ENCODE measurements at places on chromosomes 13 and 19.
A peak's percentile ranks its signal among the peaks of the same experiment; 100 is the strongest.

GRCh38 chr13:84139561-84140158, 257.4 kb upstream of the SLITRK1 start:
- peak overlapping the region; percentile 24 for H3K27ac ChIP-seq
- H3K36me3 ChIP-seq, result peaks cover 4% of the 10 kb centered on the region
- no peaks in the 10 kb centered on the region for H3K27me3 ChIP-seq
- DNase-seq, result no peak
- H3K4me1 ChIP-seq, result peaks cover 18% of the 10 kb centered on the region

DNA sequence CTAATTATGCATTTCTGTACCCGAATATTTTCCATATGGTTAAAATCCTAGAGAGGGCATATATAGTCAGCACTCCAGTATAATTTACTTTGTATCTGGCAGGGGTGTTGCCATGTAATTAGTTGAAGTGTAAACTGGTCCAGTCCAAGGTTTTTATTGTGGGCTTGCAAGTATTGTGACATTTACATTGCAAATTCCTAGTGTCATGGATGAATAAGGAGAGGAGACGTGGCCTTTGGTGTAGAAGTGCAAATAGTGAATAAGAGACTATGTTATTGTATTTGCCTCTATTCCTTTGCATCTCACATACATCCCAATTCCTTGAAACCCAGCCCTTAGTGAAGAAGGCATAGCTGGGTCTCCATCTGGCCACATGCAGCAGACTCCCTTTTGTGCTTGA, 330.6 kb downstream of the ATP8A2 start:
- H3K4me3 ChIP-seq, result no peak overlapping the region
- H3K36me3 ChIP-seq, result no peaks in the 10 kb centered on the region
- H3K27ac ChIP-seq, result no peak overlapping the region
- DNase-seq, result no peak
- no peaks in the 10 kb centered on the region for H3K4me1 ChIP-seq

DNA sequence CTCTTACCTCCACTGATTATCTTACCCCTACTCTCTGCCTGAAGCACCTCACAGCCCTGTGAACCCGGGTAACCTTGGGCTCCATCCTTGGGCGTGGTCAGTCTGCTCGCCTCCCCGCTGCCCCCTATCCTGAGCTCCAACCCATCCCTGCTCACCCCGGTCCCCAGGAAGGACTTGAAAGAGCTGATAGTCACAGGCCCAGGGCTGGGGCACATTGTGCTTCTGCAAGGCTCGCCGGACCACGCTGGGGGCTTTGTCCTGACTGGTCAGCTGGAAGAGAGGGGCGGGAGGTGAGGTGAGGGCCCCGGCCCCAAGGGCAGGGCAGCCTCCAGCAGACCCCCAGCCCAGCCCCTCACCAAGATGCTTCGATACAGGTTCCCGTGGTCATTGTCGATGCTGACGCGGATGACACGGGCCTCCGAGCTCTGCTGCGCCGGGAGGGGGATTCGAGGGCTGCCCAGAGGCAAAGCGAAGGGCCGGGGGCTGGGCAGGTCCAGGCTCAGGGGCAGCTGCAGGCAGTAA, 13.0 kb upstream of the EPOR start:
- H3K4me3 ChIP-seq, result no peak overlapping the region
- peaks cover 14% of the 10 kb centered on the region for H3K27me3 ChIP-seq
- peaks cover 2% of the 10 kb centered on the region for H3K36me3 ChIP-seq
- DNase-seq, result no peak
- peaks cover 7% of the 10 kb centered on the region for H3K4me1 ChIP-seq

DNA sequence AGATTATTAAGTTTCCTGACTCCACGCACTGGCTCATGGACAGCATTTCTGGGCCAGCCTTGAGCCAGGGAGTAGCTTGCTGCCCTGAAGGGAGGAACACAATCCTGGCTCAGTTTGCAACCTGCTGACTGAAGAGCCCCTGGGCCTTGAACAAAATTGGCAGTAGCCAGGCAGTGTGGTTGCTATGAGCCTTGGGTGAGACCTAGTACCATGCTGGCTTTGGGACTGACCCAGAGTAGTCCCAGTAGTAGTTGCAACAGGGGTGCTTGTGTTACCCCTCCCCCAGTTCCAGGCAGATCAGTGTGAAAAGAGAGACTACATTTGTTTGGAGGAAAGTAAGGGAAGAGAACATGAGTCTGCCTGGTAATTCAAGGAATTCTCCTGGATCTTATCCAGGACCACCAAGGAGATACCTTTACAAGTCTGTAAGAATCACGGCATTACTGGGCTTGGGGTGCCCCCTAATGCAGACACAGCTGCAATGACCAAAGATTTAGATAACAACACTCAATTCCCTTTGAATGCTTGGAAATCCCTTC, 22.0 kb downstream of the ITGBL1 start:
- no peak overlapping the region for H3K27ac ChIP-seq
- peaks cover 28% of the 10 kb centered on the region for H3K27me3 ChIP-seq
- no peak for DNase-seq
- no peaks in the 10 kb centered on the region for H3K4me1 ChIP-seq

GRCh38 chr19:1526066-1526778, 2.3 kb downstream of the PLK5 start:
- H3K4me3 ChIP-seq, result peak overlapping the region; percentile 25
- peaks cover 8% of the 10 kb centered on the region for H3K36me3 ChIP-seq
- peaks cover 37% of the 10 kb centered on the region for H3K27me3 ChIP-seq
- peaks cover 9% of the 10 kb centered on the region for H3K4me1 ChIP-seq
- no peak for DNase-seq
- H3K27ac ChIP-seq, result no peak overlapping the region

DNA sequence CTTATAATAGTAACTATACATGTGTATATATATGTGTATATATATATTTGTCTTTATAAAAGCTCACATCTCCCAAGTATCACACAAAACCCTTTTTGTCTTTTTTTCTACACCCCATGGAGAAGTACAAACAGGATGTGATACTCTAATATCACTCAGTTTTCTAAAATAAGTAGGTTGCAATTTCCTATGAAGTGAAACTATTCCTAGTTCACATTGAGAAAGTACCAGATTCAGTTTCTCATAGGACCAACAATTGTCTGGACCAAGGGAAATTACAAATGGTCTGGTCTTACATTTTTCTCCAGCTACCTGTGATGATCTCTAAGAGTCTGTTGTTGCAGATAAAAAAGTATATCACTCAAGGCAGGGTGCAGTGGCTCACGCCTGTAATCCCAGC, 17.9 kb upstream of the LILRB1 start:
- H3K27ac ChIP-seq, result no peak overlapping the region
- no peak for DNase-seq
- peaks cover 19% of the 10 kb centered on the region for H3K27me3 ChIP-seq
- no peak overlapping the region for H3K4me3 ChIP-seq
- no peaks in the 10 kb centered on the region for H3K4me1 ChIP-seq
- H3K36me3 ChIP-seq, result peaks cover 4% of the 10 kb centered on the region

DNA sequence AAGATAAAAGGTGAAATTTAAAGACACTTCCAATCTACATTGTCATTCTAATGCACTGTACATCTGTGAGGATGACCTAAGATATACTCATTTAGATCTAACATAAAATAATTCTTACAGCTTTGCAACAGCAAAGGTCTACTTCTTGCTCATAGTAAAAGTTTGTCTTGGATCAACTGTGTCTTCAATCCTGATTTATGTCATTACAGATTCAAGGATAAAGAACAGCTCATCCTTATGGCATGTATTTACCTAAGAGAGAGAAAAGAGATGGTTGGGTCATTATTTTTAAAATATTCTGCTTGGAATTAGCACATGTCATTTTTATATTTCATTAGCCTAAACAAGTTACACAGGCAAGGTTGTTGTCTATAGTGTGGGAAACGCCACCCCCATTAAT, 2193.1 kb downstream of the PCDH9 start:
- H3K27me3 ChIP-seq, result no peaks in the 10 kb centered on the region
- no peaks in the 10 kb centered on the region for H3K36me3 ChIP-seq
- DNase-seq, result no peak
- H3K4me1 ChIP-seq, result no peaks in the 10 kb centered on the region
- no peak overlapping the region for H3K4me3 ChIP-seq
- no peak overlapping the region for H3K27ac ChIP-seq

DNA sequence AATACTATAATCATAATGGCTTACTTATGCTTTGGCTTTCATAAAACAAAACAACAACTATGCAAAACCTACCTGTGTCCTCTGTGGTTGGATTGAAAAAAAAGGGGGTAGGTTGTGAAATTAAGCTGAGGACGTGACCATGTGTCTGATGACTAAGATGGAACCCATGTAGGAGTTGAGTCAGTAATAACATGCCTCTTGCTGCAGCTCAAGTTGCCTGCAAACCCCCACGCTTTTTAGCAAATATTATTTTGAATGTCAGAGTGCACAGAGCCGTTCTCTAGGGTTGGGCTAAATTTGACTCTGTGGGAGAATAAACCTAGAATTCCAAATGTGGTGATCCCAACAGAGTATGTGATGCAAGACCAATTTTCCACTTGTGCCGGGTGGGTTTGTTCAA, 209.3 kb downstream of the KCNRG start:
- H3K27me3 ChIP-seq, result no peaks in the 10 kb centered on the region
- H3K36me3 ChIP-seq, result peaks cover 5% of the 10 kb centered on the region
- H3K4me1 ChIP-seq, result peaks cover 41% of the 10 kb centered on the region
- DNase-seq, result no peak

DNA sequence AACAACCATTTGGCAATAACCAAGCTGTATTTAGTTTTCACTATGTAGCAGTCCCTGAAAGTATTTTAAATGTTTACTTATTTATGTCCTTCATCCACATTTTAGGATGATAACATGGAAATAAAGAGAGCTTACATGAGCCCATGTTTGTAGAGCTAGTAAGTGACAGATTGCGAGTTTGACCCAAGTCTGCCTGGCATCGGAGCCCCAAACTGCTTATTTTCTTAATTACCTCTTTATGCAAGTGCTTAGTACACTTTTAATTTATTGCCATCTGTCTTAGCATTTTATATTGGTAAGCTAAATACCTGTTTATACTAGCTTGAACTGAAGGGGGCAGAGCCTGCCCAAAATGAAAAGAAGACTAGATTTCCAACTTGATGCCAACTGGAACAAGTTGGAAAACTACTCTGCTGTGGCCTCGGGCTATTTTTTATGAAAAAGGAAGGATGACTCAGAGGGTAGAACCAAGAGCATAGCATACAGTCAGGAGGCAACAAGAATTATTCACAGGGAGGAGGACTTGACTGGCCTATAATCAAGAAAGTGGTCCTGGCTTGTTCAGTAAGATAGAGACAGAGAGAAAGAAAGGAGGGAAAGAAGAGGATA, 150.2 kb downstream of the NDFIP2 start:
- DNase-seq, result no peak
- peaks cover 8% of the 10 kb centered on the region for H3K27me3 ChIP-seq
- peaks cover 2% of the 10 kb centered on the region for H3K4me1 ChIP-seq
- no peaks in the 10 kb centered on the region for H3K36me3 ChIP-seq
- no peak overlapping the region for H3K27ac ChIP-seq

DNA sequence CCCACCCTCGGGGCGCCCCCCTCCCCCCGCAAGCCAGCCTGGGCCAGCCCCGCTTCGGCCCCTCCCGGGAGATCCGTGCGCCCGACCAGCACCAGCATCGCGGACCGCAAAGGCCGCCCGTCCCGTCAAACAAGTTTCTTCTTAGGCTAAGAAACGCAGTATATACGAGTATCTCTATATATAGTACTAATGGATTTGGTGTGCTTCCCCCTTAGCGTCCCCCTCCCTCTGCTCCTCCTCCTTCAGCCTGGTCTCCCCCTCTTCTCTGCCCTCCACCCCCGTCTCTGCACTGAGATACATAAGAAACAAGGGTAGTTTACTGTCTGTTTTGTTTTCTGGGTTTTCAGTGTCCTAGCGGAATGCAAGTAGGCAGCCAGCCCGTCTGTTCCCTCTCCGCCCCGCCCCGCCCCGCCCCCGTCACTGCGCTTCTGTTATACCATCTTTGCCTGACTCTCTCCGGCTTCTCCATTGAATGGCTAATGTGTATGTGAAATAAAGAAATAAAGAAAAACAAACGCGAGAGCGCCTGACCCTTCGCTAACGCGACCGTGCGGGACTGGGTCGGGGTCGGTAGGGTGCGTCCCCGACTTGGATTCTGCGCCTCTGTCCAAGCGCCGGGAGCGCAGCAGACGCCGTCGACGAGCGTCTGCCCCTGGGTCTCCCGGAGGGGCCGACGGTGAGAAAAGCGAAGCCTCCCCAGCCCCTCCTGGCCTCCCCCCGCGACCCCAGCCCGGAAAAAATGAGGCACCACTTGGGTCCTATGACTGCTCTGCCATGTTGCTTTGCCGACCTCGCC, 4.2 kb downstream of the LYL1 start:
- peaks cover 7% of the 10 kb centered on the region for H3K27me3 ChIP-seq
- H3K4me1 ChIP-seq, result peaks cover 47% of the 10 kb centered on the region
- no peak for DNase-seq
- H3K4me3 ChIP-seq, result peak overlapping the region; percentile 87

DNA sequence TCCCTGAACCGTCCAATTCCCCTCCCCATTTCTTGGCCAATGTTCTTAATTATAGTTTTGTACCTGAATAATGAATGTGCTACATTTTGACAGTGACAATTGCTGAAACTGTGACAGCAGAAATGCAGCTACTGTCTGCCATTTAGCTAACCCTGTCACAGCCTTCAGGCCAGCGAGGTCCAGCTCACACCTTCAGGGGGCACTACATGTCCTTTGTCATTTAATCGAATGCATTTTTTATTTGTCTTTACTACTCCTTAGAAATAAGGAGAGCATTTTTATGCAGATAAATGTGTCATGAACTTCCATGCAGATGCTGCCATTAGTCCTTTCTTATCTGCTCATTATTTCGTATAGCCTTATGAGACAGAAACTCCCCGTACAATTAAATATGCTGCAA, 159.9 kb downstream of the MZT1 start:
- H3K4me3 ChIP-seq, result no peak overlapping the region
- peaks cover 14% of the 10 kb centered on the region for H3K27me3 ChIP-seq
- no peaks in the 10 kb centered on the region for H3K4me1 ChIP-seq
- no peak for DNase-seq

DNA sequence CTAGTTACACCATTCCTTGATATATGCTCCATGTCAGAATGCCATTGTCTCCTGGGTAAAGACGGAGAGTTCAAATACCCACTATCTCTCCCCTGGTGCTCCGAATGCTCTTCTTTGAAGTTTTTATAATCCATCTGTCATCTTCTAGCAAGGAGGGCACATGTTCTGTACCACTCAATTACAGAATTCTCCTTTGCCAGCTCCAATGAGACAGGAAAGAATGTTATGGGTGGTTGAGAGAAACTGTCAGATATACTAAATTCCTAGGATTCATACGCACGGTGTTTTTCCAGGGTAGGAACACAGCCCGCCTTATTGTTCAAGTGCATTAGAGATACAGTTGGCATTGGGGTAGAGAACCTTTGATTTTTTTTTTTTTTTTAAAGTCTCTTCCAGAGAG, 118.0 kb upstream of the ZNF536 start:
- H3K27ac ChIP-seq, result no peak overlapping the region
- peaks cover 50% of the 10 kb centered on the region for H3K27me3 ChIP-seq
- H3K4me1 ChIP-seq, result no peaks in the 10 kb centered on the region

GRCh38 chr19:29966588-29967249, 24.7 kb downstream of the URI1 start:
- no peak overlapping the region for H3K4me3 ChIP-seq
- no peak overlapping the region for H3K27ac ChIP-seq
- H3K36me3 ChIP-seq, result no peaks in the 10 kb centered on the region
- peaks cover 60% of the 10 kb centered on the region for H3K4me1 ChIP-seq

Data from T-helper 17 cell (primary cell).